ENCODE measurements at places on chromosomes 6 and 20. TPM values are rescaled to one million over a fixed set of nuclear protein-coding genes. Genes with fewer than 3 reads are reported as not detected.

DNA sequence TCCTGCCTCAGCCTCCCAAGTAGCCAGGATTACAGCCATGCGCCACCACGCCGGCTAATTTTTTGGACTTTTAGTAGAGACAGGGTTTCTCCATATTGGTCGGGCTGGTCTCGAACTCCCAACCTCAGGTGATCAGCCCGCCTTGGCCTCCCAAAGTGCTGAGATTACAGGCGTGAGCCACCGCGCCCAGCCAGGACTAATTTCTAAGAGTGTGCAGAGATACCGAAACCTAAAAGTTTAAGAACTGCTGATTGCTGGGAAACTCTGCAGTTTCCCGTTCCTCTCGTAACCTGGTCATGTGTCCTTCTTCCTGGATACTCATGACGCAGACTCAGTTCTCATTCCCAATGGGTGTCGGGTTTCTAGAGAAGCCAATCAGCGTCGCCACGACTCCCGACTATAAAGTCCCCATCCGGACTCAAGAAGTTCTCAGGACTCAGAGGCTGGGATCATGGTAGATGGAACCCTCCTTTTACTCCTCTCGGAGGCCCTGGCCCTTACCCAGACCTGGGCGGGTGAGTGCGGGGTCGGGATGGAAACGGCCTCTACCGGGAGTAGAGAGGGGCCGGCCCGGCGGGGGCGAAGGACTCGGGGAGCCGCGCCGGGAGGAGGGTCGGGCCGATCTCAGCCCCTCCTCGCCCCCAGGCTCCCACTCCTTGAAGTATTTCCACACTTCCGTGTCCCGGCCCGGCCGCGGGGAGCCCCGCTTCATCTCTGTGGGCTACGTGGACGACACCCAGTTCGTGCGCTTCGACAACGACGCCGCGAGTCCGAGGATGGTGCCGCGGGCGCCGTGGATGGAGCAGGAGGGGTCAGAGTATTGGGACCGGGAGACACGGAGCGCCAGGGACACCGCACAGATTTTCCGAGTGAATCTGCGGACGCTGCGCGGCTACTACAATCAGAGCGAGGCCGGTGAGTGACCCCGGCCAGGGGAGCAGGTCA is at the start of gene HLA-E:
TSS of gene HLA-E (plus strand) at position 429 of the 945 bp plus-strand sequence. CDS start at position 452, 23 bp downstream.
- peak; percentile 98 for DNase-seq
- H3K4me3 ChIP-seq: peak within 1 kb of the TSS; percentile 91
- H3K27ac ChIP-seq: peak within 1 kb of the TSS; percentile 91
- H3K4me1 ChIP-seq: peaks cover 6% of the 10 kb centered on the region

DNA sequence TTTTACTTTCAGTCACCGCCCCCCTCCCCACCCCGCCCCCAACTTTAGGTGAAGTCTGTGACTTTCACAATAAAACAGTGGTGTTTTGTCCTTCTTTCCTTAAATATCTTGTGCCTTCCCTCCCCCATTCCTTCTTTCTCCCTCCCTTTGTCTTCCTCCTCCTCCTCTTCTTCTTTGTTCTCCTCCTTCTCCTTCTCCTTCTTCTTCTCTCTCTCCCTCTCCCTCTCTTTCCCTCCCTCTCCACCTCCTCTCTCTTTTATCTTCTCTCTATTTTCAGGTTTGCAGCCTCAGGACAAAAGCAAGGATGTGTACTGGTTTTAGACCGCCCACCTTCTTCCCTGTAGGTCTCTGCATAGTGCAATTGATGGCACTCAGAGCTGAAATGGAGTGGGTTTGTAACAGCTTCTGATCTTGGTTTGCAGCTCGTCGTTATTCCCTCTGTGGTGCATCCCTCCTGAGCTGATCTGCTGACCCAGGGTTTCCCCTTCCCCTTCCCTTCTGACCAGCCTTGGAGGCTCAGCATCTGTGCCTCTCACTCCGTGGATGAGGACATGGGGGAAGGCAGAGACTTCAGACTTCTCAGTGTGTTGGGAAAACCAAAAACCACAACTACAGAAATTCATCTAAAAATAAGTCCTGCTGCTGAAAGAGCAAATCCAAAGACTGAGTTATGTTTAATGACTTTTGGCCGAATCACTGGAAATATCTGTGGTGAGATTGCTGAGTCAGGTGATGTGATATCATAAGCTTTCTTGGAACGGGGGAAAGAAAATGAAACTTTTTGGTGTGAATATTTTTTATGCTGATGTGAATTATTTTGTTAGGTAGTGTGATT is 6.9 kb downstream of the VGLL2 start:
- no peak for DNase-seq
- no peak overlapping the region for H3K27ac ChIP-seq

- no peak for DNase-seq
- peaks cover 4% of the 10 kb centered on the region for H3K4me1 ChIP-seq
- no peaks in the 10 kb centered on the region for H3K27me3 ChIP-seq
- no peak overlapping the region for H3K4me3 ChIP-seq
Observed at GRCh38 chr20:58655328-58656107, 4.4 kb downstream of the STX16 start.

DNA sequence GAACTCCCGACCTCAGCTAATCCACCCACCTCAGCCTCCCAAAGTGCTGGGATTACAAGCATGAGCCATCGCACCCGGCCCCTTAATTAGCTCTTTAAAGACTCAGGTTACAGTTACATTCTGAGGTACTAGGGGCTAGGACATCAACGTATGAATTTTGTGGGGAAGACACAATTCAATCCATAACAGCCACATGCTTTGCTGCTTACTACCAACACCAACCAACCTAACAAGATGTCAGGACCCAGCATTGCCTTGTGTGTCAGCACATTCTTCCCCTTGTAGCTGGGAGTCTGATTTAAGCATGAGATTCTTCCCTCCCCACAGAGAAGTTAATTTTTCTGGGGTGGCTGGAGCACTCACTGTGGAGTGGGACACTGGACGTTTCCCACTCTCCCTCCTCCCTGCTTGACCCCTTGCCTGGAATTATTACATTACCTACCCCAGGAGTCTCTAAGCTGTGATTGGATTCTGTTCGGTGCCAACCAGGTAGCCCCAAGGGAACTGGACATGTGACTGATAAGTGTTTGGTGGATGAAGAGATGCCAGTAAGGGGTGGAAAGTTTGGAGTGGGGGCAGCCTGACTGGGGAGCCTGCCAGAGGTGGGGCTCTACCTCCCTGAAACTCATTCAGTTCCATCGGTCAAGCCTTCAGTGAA is 5.6 kb upstream of the PXMP4 start:
- H3K4me1 ChIP-seq: peaks cover 14% of the 10 kb centered on the region
- DNase-seq: no peak
- no peaks in the 10 kb centered on the region for H3K36me3 ChIP-seq
- no peaks in the 10 kb centered on the region for H3K27me3 ChIP-seq
- no peak overlapping the region for H3K4me3 ChIP-seq
- H3K27ac ChIP-seq: no peak overlapping the region

- DNase-seq: no peak
- H3K36me3 ChIP-seq: no peaks in the 10 kb centered on the region
- H3K4me3 ChIP-seq: no peak overlapping the region
- H3K4me1 ChIP-seq: no peaks in the 10 kb centered on the region
Observed at GRCh38 chr6:54665278-54665677, 181.3 kb upstream of the FAM83B start.

DNA sequence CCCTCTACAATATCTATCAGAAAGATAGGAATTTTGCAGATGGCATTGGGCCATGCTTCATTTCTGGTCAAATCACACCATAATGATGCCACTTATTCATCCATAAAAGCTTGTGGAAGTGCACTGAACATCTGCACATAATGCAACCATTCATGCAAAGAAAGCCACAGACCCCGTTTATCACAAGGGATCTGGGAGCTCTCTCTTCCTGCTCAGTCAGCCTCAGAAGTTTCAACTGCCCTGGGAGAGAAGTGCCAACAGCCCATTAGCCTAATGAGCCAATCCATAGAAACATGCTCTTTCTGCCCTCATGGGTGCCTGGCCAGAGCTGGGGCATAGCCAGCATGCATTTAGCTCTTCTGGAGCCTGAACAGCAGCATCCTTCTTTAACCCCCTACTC is 85.8 kb downstream of the SLC35F1 start:
- no peak overlapping the region for H3K4me3 ChIP-seq
- DNase-seq: no peak
- H3K27ac ChIP-seq: no peak overlapping the region
- H3K27me3 ChIP-seq: no peaks in the 10 kb centered on the region
- no peaks in the 10 kb centered on the region for H3K36me3 ChIP-seq
- H3K4me1 ChIP-seq: no peaks in the 10 kb centered on the region

DNA sequence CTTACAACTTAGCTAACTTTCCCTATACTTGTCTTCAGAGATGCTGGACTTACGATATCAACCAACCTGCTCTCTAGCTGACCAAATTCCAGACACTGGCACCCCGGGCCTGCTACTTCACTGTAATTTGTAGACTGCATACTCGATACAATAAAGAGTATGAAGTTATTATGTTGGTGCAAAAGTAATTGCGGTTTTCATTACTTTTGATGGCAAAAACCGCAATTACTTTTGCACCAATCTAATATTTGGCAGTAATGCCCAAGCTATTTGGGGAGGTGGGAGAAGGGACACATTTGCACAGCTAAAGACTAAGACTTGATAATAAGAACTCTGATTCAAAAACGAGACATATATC is 34.9 kb upstream of the ARHGAP18 start:
- H3K4me3 ChIP-seq: no peak overlapping the region
- H3K4me1 ChIP-seq: peaks cover 4% of the 10 kb centered on the region
- DNase-seq: no peak
- H3K27me3 ChIP-seq: no peaks in the 10 kb centered on the region
- no peak overlapping the region for H3K27ac ChIP-seq

- H3K27ac ChIP-seq: no peak overlapping the region
- H3K36me3 ChIP-seq: peaks cover 2% of the 10 kb centered on the region
- DNase-seq: no peak
- H3K27me3 ChIP-seq: no peaks in the 10 kb centered on the region
Observed at GRCh38 chr6:157442291-157442690, 61.3 kb downstream of the ZDHHC14 start.

CDKN1A gene
- polyA plus RNA-seq: 327 TPM

EFCAB8 gene
- not detected for polyA plus RNA-seq

LINC00237 gene
- not detected for polyA plus RNA-seq

HAO1 gene
- polyA plus RNA-seq: not detected

TRIM31 gene
- polyA plus RNA-seq: 41.6 TPM
